ENCODE measurements at places on chromosomes 1 and 21.

GRCh38 chr1:160907976-160908375 lies 23.0 kb upstream of the ITLN1 start:
- peak; percentile 71 for DNase-seq

GRCh38 chr1:39788758-39789570 lies at the start of gene BMP8B:
BMP8B (minus strand) TSS chr1:39788865; CDS start chr1:39788485, 380 bp downstream.
- no peak for DNase-seq

DNA sequence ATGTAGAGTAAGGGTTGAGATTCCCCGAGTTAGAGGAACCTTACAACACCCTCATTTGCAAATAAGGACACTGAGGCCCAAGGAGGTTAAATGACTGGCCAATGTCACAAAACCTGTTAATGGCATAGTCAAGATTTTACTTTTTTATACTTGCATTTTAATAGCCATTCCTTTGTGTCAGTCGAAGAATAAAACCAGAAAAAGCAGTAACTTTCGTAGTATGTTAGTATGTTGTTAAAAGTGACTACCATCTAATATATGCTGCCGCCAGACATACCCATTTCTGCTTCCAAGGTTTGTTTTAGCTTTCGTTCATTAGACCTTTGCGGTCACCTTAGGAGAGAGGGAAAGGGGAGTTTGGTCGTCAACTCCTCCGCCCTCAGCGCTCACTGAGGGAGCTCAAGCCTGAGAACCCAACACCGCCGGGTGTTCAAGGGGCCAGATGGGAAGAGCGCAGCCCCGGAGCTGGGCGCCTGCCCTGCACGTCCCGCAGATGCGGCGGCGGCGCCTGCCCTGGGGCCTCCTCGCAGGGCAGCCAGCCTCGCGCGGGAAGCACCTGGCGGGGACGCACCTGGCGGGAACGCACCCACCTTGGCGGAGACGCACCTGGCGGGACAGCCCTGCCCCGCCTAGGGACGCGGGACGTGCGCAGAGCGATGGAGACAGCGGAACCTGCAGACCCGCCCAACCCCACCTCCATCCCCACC lies 466 bp downstream of the VPS26C start:
- DNase-seq = peak; percentile 51

GRCh38 chr21:37870221-37870620 lies 46.0 kb downstream of the KCNJ6 start:
- DNase-seq = no peak

GRCh38 chr1:28966617-28967016 lies 52.2 kb downstream of the EPB41 start:
- no peak for DNase-seq

GRCh38 chr1:21117597-21118001 lies 59.1 kb downstream of the EIF4G3 start:
- no peak for DNase-seq

GRCh38 chr21:41616031-41616591 lies 108.2 kb upstream of the TMPRSS2 start:
- peak; percentile 45 for DNase-seq

- no peak for DNase-seq
Observed at GRCh38 chr21:46376856-46377453, 53.0 kb downstream of the PCNT start.

- peak; percentile 95 for DNase-seq
Observed at GRCh38 chr1:33050221-33051076, 13.8 kb upstream of the AK2 start.

- peak; percentile 86 for DNase-seq
Observed at GRCh38 chr1:235093013-235093695, 35.5 kb downstream of the TOMM20 start.

DNA sequence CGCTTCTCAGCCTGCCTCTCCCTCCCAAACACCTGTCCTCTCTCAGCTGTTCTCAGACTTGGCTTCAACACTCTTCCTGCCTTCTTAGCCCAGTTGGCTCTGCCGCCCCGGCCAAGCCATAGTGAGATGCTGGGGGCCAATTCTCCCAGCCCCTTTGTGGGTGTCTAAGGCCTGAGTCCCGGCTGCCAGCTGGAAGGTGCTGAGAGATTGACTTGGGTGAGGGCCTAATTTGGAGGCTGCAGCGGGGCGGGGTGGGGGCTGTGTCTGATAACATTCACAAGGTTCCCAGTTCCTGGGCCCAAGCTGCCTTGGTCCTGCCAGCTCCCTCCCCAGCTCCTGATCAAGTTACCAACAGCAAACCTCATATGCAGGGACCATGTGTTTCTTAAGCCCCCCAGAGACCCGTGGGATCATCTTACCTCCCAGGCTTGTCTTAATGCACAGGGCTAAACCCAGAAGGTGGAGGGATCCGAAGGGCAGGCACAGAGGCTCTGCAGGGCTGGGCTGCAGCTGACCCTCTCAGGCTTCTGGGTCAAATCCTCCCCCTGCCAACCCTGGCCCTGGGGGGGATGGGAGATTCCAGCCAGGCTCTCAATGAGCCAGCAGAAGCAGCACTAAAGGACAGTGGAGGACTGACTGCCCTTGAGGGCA lies 9.8 kb downstream of the INKA2 start:
- no peak for DNase-seq

DNA sequence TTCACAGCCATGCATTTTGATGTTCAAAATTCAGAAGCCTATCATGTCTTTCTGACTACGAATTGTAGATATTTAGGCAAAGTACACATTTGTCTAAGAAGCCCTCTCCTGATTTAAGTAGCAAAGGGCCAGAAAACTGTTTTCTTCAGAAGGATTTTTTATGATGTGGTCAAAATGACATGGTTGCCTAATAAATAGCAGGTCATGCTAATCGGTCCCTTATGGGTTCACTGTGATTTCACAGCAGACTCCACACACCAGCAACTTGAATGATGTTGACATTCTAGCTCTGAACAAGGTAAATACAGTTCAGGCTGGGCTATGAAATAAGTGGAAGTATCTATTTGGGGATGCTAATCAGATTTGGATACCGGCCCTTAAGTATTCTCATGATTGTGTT lies 178.7 kb upstream of the DPYD start:
- no peak for DNase-seq

DNA sequence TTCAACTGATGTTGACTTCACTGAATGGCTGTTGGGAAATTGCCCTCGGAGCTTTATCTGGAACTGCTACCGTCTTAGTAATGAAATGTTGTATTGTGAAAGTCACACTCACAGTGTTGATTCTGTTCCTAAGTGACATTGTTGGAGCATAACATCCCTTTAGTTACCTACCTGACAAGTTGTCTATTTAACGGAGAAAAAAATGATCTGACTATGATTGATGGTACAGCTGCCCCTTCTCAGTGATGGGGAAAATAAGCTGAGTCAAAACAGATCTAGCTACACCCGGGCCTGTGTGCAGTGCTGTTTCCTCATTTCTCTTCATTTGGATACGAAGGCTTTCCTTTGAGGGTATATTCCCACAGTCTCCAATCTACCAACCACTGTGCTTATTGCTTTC lies 472.3 kb upstream of the BRINP3 start:
- no peak for DNase-seq

DNA sequence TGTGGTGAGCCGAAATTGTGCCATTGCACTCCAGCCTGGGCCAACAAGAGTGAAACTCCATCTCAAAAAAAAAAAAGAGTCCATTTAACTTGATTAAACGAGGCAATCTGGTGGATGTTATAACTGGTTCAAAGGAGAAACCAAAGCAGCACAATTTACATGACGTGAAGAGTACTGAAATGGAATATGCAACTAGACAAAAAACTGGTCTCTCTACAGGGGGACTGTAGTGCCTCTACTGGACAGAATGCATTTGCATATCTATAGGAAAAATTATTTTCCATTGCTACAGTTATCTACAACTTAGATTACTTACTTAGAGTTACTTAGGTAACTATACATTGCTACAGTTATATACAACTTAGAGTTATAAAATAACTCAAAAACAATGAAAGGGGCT lies 2.7 kb upstream of the CAPN2 start:
- DNase-seq = peak; percentile 78

DNA sequence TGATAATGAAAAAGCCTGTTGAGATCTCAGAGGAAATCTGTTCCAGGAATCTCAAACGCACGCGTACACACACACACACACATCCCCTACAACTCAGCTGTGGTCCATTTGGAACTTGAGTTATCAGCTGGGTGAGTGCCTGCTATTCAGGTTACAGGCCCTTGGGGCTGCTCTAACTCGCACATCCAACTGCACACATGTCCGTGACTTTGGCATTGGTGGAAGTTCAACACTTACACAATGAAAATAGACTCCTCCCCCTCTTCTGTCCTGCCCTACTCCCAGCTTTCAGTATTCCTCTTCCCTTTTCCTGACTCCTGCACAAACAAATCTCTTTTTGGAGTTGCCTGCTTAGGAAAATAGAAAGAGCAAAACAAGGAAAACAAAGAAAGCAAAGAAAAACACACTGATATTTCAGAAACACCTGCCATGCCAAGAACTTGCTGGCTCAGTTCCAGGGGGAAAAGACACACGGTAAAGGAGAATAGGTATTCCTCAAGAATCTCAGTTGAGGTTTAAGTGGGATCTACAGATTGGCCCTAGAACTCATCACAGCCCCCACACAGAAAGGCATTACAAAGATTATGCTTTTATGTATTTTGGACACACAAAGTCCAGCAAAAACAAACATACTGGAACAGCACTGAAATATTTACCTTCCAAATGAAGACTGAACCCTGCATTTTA lies 140.9 kb downstream of the TGFBR3 start:
- DNase-seq = peak; percentile 55

GRCh38 chr1:151802372-151802771 lies 2.8 kb downstream of the LINGO4 start:
- DNase-seq = no peak

DNA sequence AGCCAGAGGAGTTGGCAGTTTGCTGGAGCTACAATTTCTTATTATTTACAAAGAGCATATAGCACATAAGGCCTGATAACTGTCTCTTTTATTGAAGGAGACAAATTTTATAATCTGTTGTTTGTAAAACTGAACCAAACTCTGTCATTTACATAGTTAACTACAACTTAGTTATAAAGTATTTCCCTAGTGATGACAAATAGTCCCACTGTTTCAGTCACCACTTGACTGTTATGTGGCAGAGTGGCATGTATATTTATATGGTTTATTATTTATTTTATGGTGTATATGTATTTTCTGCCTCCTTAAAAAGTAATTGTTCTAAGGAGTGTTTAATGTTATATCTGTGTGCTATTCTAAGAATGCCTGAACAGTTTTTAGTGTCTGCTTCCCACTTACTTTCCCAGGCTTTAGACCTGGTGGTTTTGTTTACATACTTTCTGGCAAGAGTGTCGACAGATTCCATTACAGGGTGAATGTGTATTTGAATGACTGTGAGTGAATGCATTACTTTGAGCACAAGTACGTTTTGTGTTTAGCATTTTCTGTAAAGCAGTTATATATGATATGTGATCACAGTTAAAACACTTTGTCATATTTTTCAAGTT lies 10.0 kb downstream of the TSEN15 start:
- DNase-seq = peak; percentile 96

DNA sequence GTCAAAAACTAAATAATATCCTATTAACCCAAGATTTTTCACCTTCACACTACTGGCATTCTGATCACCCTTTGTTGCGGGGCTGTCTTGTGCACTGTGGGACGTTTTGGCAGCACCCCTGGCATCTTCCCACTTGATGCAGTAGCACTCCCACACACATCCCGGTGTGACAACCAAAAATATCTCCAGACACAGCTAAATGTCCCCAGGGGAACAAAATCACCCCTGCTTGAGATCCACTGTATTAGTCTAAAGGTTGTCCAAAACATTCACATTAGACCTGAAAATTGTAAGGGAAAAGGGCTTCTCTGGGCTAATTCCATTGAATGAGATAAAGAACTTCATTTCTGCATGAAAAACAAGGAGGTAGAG lies 37.8 kb downstream of the PLEKHO1 start:
- DNase-seq = no peak

DNA sequence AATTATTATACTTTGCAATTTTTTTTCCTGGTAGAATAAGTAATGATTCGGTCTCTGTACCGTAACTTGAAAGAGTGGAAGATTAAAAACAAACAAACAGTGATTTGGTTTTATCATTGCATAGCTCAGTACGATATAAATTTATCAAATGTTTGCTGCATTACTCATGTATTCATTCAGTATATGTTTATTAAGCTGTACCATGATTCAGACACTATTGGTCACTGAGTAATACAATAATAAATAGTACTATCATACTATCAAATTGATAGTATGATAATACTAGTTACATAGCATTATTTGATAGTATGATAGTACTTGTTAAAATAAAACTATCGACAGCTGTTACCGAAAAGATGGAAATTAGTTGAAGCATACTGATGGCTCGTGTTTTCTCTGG lies 12.1 kb downstream of the CENPF start:
- no peak for DNase-seq

GRCh38 chr1:18814425-18814824 lies 45.0 kb downstream of the TAS1R2 start:
- DNase-seq = no peak

- DNase-seq = no peak
Observed at GRCh38 chr1:23026568-23026967, 7.3 kb downstream of the KDM1A start.

- DNase-seq = no peak
Observed at GRCh38 chr1:159205225-159205624, 550 bp downstream of the ACKR1 start.

GRCh38 chr1:220278991-220279390 lies 6.7 kb upstream of the RAB3GAP2 start:
- peak; percentile 69 for DNase-seq

DNA sequence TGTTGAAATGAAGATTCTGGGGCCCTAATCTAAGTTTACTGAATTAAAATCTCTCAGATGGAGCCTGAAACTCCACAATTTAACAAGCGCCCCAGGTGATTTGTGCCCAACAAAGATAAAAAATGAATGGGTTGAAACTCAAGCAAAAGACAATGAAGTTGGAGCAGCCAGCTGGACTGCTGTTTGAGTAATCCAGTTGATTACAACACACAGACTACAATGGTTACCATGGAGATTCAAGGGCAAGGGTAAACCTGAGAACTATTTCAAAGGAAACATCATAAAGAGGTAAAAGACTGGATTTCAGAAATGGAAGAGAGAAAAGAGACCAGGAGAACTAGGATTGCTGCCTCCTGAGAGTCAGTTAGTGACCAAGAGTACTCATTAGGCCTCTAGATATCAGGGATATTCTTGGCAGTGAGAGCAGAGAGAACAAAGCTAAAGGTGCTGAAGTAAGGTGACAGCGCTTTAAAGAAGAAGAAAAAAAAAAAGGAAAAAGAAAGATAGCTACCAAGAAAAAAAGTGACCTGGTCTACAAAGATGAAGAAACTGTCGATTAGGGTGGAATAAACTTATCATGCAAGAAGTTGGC lies 44.5 kb downstream of the LRRC53 start:
- no peak for DNase-seq

DNA sequence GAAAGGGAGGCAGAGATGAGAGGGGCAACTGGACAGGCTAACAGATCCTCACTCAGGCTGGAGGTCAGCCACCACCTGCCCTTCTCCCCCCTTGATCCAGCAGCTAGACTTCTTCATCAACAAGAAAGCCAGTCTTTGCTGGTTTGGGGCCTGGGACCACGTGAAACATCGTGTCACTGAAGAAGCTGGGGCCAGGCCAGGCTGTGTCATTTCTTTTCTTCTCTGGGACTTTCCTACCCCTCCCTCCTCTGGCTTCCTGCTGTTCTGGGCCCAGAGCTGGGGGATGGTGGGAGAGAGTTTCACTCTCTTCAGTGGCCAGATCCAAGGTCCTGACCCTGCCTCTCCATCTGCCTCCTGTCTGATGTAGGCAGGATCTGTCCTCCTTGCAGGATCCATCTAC lies 18.1 kb upstream of the SLC26A9 start:
- DNase-seq = no peak
